Activated CD8-positive, alpha-beta T cell treated with anti-CD3 and anti-CD28 coated beads for 36 hours (primary cell): ENCODE measurements at places on chromosomes 6 and 20.

GRCh38 chr20:50320901-50321796, 130.5 kb downstream of the CEBPB start:
- H3K4me3 ChIP-seq = no peak overlapping the region
- no peak overlapping the region for H3K27ac ChIP-seq

DNA sequence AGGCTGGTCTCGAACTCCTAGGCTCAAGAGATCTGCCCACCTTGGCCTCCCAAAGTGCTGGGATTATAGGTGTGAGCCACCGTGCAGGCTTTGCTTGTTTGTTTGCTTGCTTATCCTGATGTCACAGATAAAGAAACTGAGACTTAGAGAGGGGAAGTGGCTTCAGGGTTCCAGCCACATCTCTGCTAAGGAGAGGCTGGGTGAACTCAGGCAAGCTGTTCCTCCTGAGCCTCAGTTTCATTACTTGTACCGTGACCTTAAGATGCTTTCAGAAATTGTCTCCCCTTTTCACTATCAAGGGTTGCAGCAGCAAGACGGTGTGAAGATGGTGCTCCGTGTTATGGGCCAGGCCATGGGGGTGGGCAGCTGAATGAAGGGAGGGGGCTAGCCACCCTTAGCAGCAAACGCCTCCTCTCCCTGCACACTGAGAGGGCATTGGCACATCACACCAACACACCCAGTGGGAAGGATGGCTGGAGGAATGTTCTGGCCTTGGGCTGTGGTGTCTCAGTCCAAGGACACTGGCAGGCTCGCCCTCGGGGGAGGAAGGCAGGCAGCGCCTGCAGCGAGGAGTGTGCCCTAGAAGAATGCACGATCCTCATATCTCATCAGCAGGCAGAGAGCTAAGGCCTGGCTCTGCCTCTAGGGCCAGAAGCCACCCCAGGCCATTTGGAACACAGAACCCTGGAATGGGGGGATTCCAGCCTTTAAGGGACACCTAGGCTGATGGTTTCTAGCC, 48.2 kb upstream of the TLDC2 start:
- peaks cover 4% of the 10 kb centered on the region for H3K4me1 ChIP-seq
- no peaks in the 10 kb centered on the region for H3K27me3 ChIP-seq
- no peak overlapping the region for H3K27ac ChIP-seq
- H3K36me3 ChIP-seq = no peaks in the 10 kb centered on the region
- no peak for DNase-seq

DNA sequence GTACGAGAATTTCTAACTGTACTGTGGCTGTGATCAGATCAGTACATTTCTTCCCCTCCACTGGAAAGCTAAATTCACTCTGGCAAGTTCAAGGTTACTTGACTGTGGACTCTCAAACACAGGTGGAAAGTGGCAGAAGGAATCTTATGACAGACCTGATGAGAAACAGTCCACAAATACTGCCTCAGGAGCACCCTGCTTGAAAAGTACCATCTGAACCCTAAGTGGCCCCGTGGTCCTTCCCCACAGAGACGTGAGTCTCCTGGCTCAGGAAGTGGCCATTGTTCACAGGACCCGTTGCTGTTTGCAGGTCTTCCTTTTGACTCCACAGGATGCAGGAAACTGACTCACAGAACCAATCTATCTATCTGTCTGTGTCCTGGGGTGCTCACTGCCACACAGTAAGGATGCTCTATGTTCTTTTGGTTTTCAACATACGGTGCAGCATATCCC, 47.5 kb upstream of the NHSL1 start:
- peak; percentile 49 for DNase-seq
- no peak overlapping the region for H3K4me3 ChIP-seq
- no peak overlapping the region for H3K27ac ChIP-seq
- no peaks in the 10 kb centered on the region for H3K36me3 ChIP-seq

DNA sequence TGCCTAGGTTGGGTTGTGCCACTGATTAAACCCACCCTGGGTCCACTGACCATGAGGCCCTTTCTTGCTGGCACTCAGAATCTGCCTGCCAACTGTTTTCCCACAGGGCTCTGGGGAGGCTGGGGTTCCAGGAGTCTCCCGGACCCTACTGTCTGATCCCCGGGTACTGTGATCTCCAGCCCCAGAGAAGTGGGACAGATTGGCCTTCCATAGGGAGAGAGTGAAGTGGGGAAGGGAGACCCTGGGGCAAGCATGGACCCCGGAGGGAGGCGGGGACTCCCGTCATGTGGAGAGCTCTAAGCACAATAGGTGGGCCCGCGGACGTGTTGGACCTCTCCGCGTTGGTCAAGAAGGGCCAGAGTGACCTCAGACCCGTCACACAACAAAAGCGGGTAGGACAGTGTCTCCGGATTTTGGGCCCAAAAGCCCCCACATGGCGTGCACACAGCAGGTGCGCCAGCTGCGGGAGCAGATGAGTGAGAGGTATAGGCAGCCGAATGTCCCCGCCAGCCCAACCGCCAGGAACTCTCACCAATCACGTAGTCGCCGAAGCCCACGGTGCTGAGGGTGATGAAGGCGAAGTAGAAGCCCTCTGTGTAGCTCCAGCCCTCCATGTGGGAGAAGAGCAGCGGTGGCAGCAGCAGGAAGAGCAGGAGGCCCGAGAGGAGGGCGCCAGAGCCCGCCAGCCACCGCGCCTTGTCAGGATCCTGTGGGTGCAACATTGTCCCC, 10.6 kb downstream of the KCNK17 start:
- H3K27me3 ChIP-seq = no peaks in the 10 kb centered on the region
- no peak overlapping the region for H3K27ac ChIP-seq

DNA sequence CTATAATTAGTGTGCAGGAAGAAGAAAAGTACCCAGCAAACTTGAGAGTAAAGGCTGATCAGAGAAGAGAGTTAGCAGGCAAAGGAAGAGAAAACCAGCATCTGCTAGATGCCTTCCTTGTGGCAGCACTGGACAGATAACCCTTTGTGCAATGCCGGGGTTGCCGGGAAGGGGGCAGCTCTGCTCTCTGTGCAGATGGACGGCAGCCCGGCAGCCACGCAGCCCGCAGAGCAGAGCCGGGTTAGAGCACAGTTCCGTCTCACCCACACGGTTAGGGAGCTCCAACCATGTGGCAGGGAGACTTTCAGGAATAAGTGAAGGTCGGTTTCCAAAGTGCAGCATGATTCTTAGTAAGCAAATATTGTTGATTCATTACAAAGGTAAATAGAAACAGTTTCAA, 80.0 kb upstream of the RPS6KA2 start:
- no peaks in the 10 kb centered on the region for H3K4me1 ChIP-seq
- no peak overlapping the region for H3K4me3 ChIP-seq
- DNase-seq = peak; percentile 55
- peaks cover 4% of the 10 kb centered on the region for H3K27me3 ChIP-seq
- no peaks in the 10 kb centered on the region for H3K36me3 ChIP-seq
- no peak overlapping the region for H3K27ac ChIP-seq
